Natural killer cell treated with Interleukin-12 subunit alpha and Interleukin-12 subunit beta and Interleukin-15 and Interleukin-18, amount 100 ng/mL, for 72 hours (primary cell): ENCODE measurements at places on chromosomes 16 and 17. TPM values are rescaled to one million over a fixed set of nuclear protein-coding genes. Genes with fewer than 3 reads are reported as not detected.

The PRCD gene
- total RNA-seq = not detected

The CEP295NL gene
- not detected for total RNA-seq

The BAIAP3 gene
- total RNA-seq = 0.17 TPM

The C16orf95 gene
- 4.6 TPM for total RNA-seq

The SLC5A10 gene
- total RNA-seq = not detected

The HBA2 gene
- total RNA-seq = not detected

The TTLL6 gene
- total RNA-seq = not detected

- no peak overlapping the region for H3K27ac ChIP-seq
- DNase-seq = no peak
- no peak overlapping the region for H3K4me3 ChIP-seq
Measured at GRCh38 chr16:51949282-51949681, 597.7 kb downstream of the TOX3 start.

DNA sequence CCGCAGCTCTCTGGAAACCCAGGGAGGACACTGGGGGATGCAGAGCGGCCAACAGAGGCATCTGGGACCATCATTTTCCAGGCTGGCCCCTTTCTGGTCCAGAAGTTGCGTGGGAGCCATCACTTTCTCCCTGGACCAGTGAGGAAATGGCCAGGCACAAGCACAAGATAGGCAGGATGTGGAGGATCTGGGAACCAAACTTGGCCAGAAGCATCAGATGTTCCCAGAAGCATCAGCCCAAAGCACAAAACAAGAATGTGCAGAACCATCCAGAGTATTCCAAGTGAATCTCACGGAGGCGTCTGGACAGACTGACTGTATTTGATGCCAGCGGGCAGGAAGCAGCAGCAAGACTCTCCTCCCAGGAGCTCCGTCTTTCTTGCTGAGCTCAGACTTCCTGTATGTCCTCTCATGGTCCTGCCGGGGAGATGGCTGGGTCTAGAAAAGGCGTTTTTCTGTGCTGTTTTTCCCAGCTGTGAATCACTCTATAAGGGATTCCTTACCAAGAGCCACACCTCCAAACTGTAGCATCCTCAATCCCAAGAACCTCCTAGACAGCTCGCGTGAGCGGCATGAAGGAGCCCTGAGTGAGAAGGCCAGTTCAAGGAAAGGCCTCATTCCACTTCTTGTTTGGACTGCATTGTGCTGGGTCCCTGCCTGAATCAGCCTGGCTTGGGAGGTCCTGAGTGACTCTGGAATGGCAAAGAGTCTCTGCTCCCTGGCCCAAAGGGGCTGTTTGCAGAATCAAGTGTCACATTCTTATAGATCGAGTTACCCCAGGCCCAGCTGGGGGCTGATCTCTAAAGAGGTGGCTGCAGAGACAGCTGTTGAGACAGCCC, 49.5 kb upstream of the MTSS2 start:
- H3K4me3 ChIP-seq = no peak overlapping the region
- no peaks in the 10 kb centered on the region for H3K27me3 ChIP-seq
- H3K36me3 ChIP-seq = no peaks in the 10 kb centered on the region
- H3K27ac ChIP-seq = no peak overlapping the region
- no peak for DNase-seq

- H3K4me1 ChIP-seq = peaks cover 4% of the 10 kb centered on the region
- H3K27ac ChIP-seq = no peak overlapping the region
- DNase-seq = no peak
- no peak overlapping the region for H3K4me3 ChIP-seq
- H3K36me3 ChIP-seq = no peaks in the 10 kb centered on the region
- H3K27me3 ChIP-seq = peaks cover 49% of the 10 kb centered on the region
Measured at GRCh38 chr16:24257958-24258357, 1.8 kb downstream of the CACNG3 start.

- H3K4me3 ChIP-seq = no peak overlapping the region
- H3K27me3 ChIP-seq = no peaks in the 10 kb centered on the region
- no peaks in the 10 kb centered on the region for H3K36me3 ChIP-seq
- DNase-seq = no peak
Measured at GRCh38 chr17:76995387-76996105, 127.3 kb downstream of the MGAT5B start.

DNA sequence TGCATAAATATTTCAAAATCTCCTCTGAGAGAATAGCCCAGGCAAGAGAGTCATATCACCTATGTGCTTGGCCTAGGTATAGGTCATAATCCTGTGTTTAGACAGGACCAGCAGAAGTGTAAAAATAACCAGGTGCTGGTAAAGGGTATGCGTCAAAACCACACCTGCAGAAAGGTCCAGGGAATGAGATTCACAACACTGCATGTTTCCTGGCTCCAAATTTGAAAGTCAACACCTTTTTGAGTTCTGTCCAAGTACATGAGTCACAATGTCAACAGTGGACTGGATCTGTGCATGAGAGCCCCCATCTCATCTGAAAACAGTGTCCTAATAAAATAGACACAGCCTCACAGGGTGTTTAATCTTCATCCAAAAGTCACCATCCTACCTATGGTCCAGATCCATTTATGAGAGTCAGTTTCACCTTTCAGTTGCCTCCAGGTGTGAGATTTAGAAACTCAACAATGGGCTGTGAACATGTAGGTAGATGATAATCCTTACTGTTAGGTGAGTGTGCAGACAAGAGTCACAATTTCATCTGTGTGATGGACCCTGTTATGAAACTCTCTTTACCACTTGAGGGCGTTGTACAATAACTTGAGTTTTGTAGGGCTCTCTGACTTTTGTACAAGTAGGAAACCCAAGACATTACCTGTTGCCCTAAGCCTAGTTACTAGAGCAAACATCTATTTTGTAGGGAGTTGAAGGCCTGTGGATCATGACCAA, 2100.7 kb downstream of the TP53TG3F start:
- no peak overlapping the region for H3K4me3 ChIP-seq
- H3K27me3 ChIP-seq = no peaks in the 10 kb centered on the region
- DNase-seq = no peak
- H3K27ac ChIP-seq = no peak overlapping the region
- no peaks in the 10 kb centered on the region for H3K4me1 ChIP-seq
- H3K36me3 ChIP-seq = peaks cover 9% of the 10 kb centered on the region

DNA sequence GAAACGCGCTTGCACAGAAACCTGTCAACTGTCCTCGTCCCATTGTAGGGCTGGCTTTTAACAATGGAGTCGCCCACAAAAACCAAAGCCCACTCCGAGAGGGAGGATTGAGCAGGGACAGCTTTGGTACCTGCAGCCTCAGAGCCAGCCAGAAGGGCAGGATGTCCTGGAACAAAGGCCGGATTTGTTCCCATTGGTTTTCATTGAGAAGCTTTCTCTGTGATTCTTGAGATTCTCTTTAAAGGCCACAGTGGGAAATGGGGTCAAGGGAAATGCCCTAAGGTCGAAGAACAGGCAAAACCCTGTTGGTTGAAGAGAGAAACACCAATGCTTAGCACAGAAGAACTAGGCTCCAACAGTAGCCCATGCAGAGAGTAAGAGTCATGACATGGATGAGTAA, 65.4 kb downstream of the C16orf78 start:
- no peak overlapping the region for H3K27ac ChIP-seq
- no peak for DNase-seq
- no peaks in the 10 kb centered on the region for H3K36me3 ChIP-seq
- H3K4me1 ChIP-seq = peaks cover 5% of the 10 kb centered on the region
